Endodermal cell (in vitro differentiated cells): ENCODE measurements at places on chromosomes 7 and 10. TPM values are rescaled to one million over a fixed set of nuclear protein-coding genes. Genes with fewer than 3 reads are reported as not detected.
A peak's percentile ranks its signal among the peaks of the same experiment; 100 is the strongest.

GRCh38 chr10:11397980-11398580 lies 213.4 kb downstream of the USP6NL start:
- no peak overlapping the region for H3K27ac ChIP-seq
- DNase-seq: peak; percentile 29
- H3K4me1 ChIP-seq: peaks cover 7% of the 10 kb centered on the region
- no peak overlapping the region for H3K4me3 ChIP-seq
- H3K36me3 ChIP-seq: no peaks in the 10 kb centered on the region

- no peaks in the 10 kb centered on the region for H3K4me1 ChIP-seq
- no peak overlapping the region for H3K4me3 ChIP-seq
- H3K27me3 ChIP-seq: no peaks in the 10 kb centered on the region
- DNase-seq: no peak
- H3K36me3 ChIP-seq: no peaks in the 10 kb centered on the region
Measured at GRCh38 chr7:3157566-3158287, 114.1 kb upstream of the CARD11 start.

GRCh38 chr10:108003576-108003975 lies 839.1 kb upstream of the SORCS1 start:
- no peaks in the 10 kb centered on the region for H3K36me3 ChIP-seq
- no peaks in the 10 kb centered on the region for H3K27me3 ChIP-seq
- no peak overlapping the region for H3K4me3 ChIP-seq
- H3K4me1 ChIP-seq: no peaks in the 10 kb centered on the region

Gene CCZ1B
- total RNA-seq: 66.8 and 84.7 TPM in 2 replicates

Gene SGMS1
- 14.3 and 15.3 TPM in 2 replicates for total RNA-seq

- DNase-seq: peak; percentile 28
- H3K4me3 ChIP-seq: no peak overlapping the region
- peaks cover 13% of the 10 kb centered on the region for H3K36me3 ChIP-seq
Measured at GRCh38 chr10:122264931-122265330, 6.2 kb upstream of the BTBD16 start.

DNA sequence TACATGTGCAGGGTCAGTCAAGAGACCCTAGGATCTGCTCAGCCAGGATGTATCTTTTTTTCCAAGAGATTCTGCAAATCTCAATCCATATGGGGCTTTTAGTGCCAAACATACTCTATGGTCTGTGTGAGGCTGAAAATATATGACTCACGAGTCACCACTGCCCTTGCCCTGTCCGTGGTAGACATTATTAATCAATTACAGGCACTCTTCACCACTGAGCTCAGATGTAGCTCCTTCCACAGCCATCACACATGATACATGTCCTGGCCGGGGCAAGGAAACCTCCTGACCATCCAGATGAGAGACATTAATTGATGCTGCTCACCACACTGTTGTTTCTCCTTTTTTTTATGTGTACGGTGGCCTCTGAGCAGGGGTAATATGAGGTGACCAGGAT lies 90.2 kb upstream of the RET start:
- H3K27ac ChIP-seq: no peak overlapping the region
- no peaks in the 10 kb centered on the region for H3K27me3 ChIP-seq
- H3K36me3 ChIP-seq: no peaks in the 10 kb centered on the region
- DNase-seq: no peak

Gene CALCR
- 15.3 and 16.8 TPM in 2 replicates for total RNA-seq

Gene NXPH1
- 0.24 TPM in 1 of 2 replicates, not detected in the other for total RNA-seq

Gene FXYD4
- 0.97 TPM in 1 of 3 replicates, not detected in the others for total RNA-seq

DNA sequence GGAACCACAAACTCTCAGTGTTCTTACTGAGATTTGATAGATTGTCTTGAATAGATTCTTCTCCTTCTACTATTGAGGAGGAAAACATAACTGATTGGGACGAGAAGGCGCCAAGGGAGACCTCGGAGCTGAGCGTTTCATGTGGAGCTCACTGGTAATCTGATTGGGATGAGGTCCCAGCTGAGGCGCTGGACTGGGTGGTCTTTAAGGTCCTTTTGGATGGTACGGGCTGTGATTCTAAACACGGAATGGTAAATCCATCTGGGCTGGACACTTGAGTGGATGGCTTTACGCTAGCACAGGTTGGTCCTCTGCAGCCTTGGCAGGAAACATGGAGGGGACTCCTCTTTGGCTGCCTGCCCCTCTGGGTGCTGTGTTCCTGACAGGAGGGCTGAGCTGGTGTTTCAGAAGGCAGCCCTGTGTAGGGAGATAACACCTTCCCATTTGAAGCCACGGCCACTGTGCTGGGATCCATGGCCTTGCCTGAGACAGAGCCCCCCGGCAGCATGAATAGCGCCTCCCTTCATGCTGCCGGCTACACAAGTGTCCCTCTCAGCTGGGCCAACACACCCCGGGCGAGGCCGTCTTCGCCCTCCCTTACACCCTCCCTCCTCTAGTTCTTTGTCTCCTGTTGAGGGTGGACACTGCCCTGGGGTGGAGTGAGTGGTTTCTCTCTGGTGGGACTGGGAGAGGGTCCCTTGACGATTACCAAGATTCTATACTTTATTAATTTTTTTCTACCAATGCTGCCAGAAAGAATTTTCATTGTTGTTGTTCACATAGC lies 203.2 kb upstream of the SHH start:
- no peak overlapping the region for H3K27ac ChIP-seq
- H3K27me3 ChIP-seq: no peaks in the 10 kb centered on the region
- H3K36me3 ChIP-seq: no peaks in the 10 kb centered on the region
- no peaks in the 10 kb centered on the region for H3K4me1 ChIP-seq

DNA sequence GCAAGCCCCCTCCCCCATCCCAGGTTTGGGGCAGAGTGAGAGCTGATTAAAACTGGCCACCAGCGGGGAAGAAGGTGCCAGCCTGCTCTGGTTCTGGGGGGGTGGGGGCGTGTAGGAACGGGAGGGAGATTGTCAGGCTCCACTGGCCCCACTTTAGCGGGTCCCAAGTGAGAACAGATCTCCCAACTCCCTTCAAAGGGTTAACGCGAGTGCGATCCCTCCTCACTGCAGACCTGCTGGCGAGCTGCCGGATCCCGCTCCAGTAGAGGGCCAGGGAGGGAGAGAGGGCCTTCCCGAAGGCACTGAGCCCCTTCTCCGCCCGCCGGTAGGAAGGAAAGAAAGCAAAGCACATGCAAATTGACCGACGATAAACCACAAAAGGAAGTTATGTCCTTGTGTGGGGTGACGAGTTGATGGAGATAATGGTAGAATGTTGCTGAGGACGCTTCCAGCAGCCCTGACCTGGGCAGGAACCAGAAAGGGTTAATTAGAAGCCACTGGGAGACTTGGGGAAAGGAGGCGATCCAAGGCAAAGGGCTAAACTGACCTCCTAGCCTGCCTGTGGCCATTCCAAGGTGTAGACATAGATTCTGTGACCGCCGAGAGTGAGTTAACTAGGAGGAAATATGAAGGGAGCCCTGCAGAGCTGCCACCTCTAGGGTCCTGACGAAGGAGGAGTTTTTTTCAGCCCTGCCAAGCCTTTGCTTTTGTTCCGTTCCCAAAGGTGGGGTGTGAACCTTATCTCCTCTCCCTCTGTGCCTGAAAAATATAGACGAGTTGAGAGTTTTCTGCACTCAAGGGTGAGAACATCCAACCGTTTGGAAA lies 1.5 kb downstream of the NRG3 start:
- peak overlapping the region; percentile 79 for H3K4me3 ChIP-seq
- no peaks in the 10 kb centered on the region for H3K4me1 ChIP-seq
- peaks cover 53% of the 10 kb centered on the region for H3K27me3 ChIP-seq
- H3K36me3 ChIP-seq: no peaks in the 10 kb centered on the region
- no peak overlapping the region for H3K27ac ChIP-seq

- H3K36me3 ChIP-seq: no peaks in the 10 kb centered on the region
- no peak overlapping the region for H3K27ac ChIP-seq
- H3K4me1 ChIP-seq: peaks cover 7% of the 10 kb centered on the region
- H3K4me3 ChIP-seq: no peak overlapping the region
Measured at GRCh38 chr7:120775755-120776154, 82.2 kb downstream of the TSPAN12 start.

GRCh38 chr7:149644754-149645153 lies 128.6 kb downstream of the ZNF467 start:
- H3K27ac ChIP-seq: no peak overlapping the region
- H3K27me3 ChIP-seq: peaks cover 4% of the 10 kb centered on the region
- H3K36me3 ChIP-seq: no peaks in the 10 kb centered on the region
- no peaks in the 10 kb centered on the region for H3K4me1 ChIP-seq
- no peak overlapping the region for H3K4me3 ChIP-seq

- peak; percentile 69 for DNase-seq
- H3K4me1 ChIP-seq: peaks cover 24% of the 10 kb centered on the region
- no peaks in the 10 kb centered on the region for H3K36me3 ChIP-seq
- no peaks in the 10 kb centered on the region for H3K27me3 ChIP-seq
- no peak overlapping the region for H3K27ac ChIP-seq
Measured at GRCh38 chr10:46094931-46095750, 49.1 kb upstream of the MSMB start.

- no peak overlapping the region for H3K4me3 ChIP-seq
- H3K36me3 ChIP-seq: no peaks in the 10 kb centered on the region
- DNase-seq: no peak
- H3K4me1 ChIP-seq: no peaks in the 10 kb centered on the region
- H3K27me3 ChIP-seq: no peaks in the 10 kb centered on the region
Measured at GRCh38 chr7:132117181-132117580, 459.1 kb downstream of the PLXNA4 start.

GRCh38 chr10:92849576-92850090 lies 1.3 kb downstream of the EXOC6 start:
- H3K27me3 ChIP-seq: peaks cover 24% of the 10 kb centered on the region
- DNase-seq: no peak
- H3K4me1 ChIP-seq: no peaks in the 10 kb centered on the region
- no peak overlapping the region for H3K27ac ChIP-seq

DNA sequence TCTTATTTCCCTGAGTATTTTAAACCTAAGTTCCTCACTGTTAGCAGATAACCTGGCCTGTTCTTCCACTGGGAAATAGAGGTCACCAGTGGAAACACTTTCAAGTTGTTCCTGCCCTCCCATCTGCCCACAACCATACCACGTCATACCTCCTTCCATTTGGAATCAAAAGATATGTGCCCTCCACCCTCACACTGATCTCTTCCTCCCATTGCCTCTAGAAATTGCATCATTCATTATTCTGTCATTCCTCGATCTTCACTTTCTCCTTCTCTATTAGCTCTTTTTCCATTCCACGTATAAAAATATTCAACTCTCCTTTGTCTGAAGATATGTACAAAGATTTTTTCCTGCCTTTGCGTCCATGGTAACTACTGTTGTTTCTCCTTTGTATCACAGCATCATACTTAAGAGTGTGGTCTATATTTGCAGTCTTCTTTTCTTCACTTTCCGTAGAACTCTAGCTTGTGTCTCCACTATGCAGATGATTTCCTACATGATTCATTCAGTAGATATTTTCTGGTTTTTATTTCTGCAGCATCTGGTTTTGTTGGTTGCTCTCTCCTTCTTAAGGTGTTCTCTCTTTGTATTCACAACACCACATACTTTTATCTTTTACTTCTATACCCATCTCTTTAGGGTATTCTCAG lies 312.3 kb downstream of the REEP3 start:
- H3K4me1 ChIP-seq: peaks cover 4% of the 10 kb centered on the region
- DNase-seq: no peak
- H3K27me3 ChIP-seq: no peaks in the 10 kb centered on the region
- no peak overlapping the region for H3K27ac ChIP-seq
- no peaks in the 10 kb centered on the region for H3K36me3 ChIP-seq

DNA sequence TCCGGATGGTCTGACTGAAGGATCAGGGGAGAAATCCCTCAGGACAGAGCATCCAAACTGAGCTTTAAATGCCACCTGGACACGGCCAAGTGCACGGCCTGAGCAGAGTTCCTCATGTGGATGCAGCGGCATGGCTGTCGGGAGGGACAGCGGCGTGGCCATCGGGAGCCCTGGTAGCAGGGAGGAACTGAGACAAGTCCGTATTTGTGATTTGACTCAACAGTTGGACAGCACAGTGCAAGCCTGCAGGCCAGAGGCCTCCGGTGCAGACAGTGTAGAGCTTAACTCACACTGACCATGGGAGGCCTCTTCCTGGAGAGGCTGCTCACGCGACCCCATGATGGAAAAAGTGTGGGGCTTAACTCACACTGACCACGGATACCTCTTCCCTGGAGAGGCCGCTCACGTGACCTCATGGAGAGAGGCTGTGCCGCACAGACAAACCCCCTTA lies 207.4 kb downstream of the DIP2C start:
- DNase-seq: peak; percentile 35
- H3K27me3 ChIP-seq: peaks cover 18% of the 10 kb centered on the region
- H3K4me3 ChIP-seq: no peak overlapping the region
- no peaks in the 10 kb centered on the region for H3K4me1 ChIP-seq
- H3K27ac ChIP-seq: no peak overlapping the region
- H3K36me3 ChIP-seq: peaks cover 9% of the 10 kb centered on the region

- peaks cover 6% of the 10 kb centered on the region for H3K4me1 ChIP-seq
- no peaks in the 10 kb centered on the region for H3K36me3 ChIP-seq
- no peak overlapping the region for H3K27ac ChIP-seq
- H3K27me3 ChIP-seq: no peaks in the 10 kb centered on the region
Measured at GRCh38 chr7:67918158-67918557, 921.5 kb downstream of the TYW1 start.

DNA sequence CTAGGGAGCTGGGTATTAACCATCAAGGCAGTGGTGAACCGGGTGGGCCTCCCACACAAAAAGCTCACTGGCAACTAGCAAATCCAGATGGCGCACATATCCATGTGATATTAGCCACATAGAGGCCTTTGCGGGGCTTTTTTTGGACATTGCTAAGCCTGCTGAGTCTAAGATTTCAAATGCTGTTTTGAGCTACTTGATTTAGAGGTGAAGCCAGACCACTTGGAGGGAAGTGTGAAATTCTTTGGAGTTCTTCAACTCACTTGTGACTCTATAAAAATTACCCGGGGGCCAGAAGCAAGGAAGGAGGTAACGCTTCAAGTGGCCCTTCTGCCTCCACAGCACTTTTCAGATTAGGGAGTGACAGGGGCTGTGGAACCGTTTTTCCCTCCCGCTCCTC lies 619.8 kb upstream of the GALNT17 start:
- no peaks in the 10 kb centered on the region for H3K27me3 ChIP-seq
- H3K36me3 ChIP-seq: peaks cover 3% of the 10 kb centered on the region
- no peak overlapping the region for H3K4me3 ChIP-seq

DNA sequence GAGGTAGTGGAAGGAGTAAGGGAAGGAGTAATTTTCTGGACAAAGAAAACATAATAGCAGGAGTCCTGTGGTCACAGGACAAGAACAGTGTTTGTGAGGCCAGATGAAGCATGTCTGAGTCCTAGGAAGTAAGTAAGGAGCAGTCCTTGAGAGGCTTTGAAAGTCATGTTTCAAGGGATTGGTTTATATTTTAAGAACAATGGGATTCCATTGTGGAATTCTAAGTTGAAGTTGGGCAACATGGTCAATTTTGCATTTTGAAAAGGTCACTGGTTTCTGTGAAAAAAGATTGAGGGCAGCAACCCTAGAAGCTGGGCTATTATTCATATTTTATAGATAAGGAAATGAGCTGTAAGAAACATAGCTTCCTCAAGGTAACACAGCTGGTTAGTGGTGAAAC lies 10.8 kb upstream of the SLC25A28 start:
- no peaks in the 10 kb centered on the region for H3K27me3 ChIP-seq
- H3K4me1 ChIP-seq: peaks cover 4% of the 10 kb centered on the region
- H3K4me3 ChIP-seq: no peak overlapping the region

- H3K4me1 ChIP-seq: no peaks in the 10 kb centered on the region
- no peak overlapping the region for H3K4me3 ChIP-seq
- H3K27ac ChIP-seq: no peak overlapping the region
- DNase-seq: no peak
- no peaks in the 10 kb centered on the region for H3K27me3 ChIP-seq
Measured at GRCh38 chr7:105209870-105210269, 178.9 kb downstream of the SRPK2 start.
